ENCODE measurements at places on chromosomes 4 and X. TPM values are rescaled to one million over a fixed set of nuclear protein-coding genes. Genes with fewer than 3 reads are reported as not detected.

Gene OPN1LW
- polyA plus RNA-seq: not detected

Gene TMEM144
- 2.3 TPM for polyA plus RNA-seq

Gene MFAP3L
- 1.3 TPM for polyA plus RNA-seq

Gene BCORL1
- 14.2 TPM for polyA plus RNA-seq

Gene TGIF2LX
- polyA plus RNA-seq: not detected

Gene DCAF12L1
- polyA plus RNA-seq: 2.0 TPM

Gene GPR50
- polyA plus RNA-seq: not detected

DNA sequence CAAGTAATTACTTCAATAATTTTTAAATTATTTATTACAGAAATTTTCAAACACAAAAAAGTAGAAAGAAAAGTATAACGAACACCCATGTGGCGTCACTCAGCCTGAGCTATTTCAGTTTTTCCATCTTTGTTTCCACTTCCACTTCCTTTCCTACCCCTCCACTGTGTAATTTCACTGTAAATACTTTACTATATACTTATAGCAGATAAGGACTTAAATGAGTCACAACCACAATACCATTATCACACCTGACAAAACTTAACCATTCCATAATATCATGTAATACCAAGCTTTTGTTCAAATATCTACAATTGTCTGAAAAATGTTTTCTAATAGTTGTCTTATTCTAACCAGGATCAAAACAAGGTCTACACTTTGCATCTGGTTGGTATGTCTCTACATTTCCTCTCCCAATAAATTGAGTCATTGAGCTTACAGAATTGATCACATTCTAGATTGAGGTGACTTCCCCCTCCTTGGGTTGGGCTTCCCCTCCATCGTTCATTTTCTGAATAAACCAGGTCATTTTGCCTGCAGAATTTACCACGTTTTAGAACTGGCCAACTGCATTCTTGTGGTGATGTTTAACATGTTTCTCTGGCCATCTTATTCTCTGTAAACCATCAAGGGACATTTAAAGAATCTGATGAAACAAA, 48.7 kb downstream of the ATP10D start:
- DNase-seq: no peak

DNA sequence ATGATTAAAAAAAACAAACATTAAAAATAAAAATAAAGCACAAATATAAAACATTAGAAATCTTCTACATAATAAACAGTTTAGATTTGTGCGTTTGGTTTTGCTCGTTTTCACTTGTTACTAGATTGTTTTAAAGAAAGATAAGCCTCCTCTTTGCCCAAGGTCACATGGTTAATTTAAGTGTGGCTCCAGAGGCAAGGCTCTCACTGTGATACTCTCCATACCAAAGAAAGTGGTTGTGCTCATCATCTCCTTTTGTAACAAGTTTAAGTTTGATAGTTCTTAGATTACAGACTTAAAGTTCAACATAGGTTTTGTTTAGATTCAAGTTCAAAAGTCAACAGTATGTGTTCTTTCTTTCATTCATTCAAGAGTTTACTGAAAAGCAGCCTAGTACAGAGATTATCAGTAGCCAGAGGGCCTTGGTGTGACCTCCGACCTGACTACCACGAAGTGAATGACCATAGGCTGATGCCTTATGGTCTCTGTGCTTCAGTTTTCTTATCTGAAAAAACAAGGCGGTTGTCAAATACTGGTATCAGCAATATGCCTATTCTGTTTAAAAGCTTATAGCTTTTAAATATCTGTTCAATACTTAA, 133.2 kb downstream of the ZAR1 start:
- no peak for DNase-seq

GRCh38 chrX:108217876-108218275, 126.3 kb downstream of the ATG4A start:
- peak; percentile 36 for DNase-seq

DNA sequence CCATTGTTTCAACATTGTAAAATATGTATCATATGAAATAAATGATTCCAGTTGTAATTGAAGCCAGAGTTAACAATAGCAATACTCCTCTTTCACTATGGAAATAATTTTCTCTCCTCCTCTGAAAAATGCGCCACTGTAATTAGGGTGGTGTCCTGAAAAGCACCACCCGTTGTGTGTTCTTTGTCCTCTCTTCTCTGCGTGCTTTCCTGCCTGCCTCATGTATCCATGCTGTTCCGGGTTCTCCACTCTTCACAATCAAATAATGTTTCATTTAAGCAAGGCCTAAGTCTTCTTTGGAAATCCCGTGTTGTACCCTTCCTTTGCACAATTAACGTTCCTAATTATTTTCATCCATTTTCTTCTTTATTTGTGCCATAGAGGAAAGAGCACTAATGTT, 293.3 kb downstream of the ADGRL3 start:
- no peak for DNase-seq

DNA sequence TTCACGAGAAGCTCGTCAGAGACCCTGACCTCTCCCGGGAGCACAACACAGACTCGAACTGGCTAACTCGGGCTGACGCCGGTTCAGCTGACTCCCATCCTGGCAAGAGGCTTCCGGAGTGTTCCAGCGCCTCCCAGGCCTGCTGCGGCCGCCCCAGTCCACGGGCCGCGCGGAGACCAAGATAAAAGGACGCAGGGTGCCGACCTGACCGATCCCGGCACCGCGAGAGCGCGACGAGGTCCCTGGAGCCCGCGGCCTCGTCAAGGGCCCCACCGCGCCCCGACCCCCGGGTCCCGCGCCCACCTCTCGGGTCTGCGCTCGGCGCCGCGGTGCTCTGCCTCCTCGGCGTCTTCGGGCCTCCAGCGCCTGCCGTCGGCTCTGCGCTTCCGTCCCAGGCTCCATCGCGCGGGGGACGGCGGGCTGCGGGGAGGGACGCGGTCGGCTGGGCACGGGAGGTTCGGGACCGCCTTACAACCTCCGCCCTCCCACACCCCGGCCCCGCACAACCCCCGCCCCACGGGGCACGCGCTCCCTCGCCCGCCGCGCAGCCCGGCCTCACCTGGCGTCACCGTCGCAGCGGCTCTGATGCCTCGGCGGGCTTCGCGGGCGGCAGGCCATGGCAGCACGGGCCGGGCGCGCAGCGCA, 426 bp downstream of the SLBP start:
- no peak for DNase-seq

DNA sequence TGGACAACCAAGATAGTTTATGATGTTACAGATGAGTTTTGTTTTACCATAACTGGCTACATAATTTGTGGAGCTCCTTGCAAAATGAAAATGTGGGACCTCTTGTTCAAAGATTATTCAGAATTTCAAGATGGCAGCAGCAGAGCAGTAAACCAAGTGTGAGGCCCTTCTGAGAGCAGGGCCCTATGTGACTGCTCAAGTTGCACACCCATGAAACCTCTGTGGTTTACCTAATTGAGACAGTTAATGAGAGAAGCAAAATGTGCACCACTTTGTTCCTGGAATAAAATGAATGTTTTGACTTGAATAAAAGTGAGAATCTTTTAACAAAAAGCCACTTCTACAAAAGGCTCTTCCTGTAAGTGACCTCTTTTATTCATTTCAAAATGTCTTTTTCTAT, 519.2 kb downstream of the RPA4 start:
- DNase-seq: no peak

DNA sequence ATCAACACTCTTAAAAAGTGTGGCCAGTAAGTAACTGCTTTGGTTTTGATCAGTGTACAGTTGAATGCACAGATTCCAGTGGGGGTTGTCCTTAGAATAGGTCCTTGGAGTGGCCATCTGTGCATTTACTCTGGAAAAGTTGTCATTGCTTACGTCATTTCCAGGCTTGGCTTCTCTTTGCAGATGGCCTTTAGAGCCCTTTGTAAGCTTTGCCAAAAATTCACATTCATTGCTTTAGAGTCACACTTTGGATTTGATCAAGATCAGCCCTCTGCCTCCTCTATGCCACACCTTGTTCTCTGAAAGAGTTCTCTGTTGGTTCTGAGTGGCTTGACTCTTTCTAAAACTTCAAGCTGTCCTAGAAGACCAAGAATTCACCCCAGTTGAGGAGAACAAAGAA, 83.9 kb downstream of the MAMLD1 start:
- no peak for DNase-seq

DNA sequence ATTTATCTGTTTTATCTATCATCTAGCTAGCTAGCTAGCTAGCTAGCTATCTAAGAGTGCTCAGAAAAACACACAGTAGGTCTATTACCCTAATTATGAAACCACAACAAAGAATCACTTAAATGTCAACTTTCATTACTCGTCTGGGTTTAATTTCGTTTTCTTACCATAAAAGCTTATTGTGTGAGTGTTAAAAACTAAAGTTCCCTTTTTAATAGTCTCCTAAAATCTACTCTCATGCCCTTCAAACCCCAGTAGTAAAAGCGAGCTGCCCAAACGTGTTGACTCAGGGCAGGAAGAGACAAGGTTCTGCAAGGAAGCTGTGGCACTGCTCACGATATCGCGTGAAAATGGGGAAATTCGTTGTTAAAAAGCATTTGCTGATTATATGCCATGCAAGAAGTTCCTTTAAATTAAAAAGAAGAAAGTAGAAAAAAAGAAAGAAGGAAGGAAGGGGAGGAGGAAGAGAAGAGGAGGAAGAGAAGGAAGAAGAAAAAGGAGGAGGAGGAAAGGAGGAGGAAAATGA, 595 bp downstream of the MBNL3 start:
- peak; percentile 23 for DNase-seq

DNA sequence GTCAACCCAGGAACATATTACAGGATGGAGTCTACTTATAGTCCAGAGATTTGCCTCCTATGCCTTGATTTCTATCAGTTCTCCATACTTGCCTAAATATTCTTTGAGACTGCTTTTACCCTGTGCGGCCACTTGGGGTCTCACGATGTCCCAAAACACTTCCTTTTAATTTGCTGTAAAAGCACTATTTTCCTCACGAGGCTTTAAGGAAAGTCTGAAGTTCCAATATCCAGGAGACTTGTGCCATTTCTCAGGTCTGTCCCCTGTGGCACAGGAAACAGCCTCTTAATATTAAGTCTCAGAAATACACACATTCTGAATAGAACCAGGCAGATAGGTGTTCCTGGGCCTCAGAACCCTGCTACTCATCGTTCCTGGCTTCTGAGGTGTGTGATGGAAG, 142.9 kb downstream of the TMEM164 start:
- peak; percentile 39 for DNase-seq

All from muscle of back (tissue), 13 donors.